ENCODE measurements at places on chromosomes 2 and 18.

DNA sequence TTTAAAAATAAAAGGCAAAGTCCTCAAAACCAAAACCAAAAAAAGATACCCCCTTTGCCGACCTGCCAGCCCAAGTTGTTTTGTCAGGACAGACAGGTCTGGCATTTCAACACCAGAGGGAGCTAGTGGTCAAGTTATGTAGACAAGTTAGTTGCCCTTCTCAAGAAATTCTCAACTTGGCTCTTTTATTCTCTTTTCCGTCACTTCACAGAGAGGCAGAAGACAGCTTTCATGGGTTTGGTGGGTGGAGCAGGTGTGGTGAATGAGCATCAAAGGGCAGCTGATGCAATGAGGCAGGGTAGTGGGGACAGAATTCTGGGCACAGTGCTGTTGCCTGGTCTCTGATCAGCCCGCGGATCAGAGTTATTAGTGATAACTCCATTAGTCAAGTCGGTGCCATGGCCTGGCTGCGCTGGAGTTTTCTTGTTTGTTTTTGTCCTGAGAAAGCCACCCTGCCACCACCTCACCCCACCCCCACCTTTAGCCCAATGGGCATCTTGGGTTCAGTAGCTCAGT, 303.7 kb upstream of the EPAS1 start:
- peak; percentile 74 for DNase-seq

GRCh38 chr2:71786291-71787107, 333.1 kb downstream of the DYSF start:
- DNase-seq, result no peak

- DNase-seq, result peak; percentile 76
Observed at GRCh38 chr18:36756242-36756641, 72.6 kb downstream of the TPGS2 start.

GRCh38 chr18:62841405-62841804, 126.1 kb downstream of the PHLPP1 start:
- DNase-seq, result no peak

GRCh38 chr2:18479947-18480369, 80.5 kb downstream of the RDH14 start:
- DNase-seq, result no peak

DNA sequence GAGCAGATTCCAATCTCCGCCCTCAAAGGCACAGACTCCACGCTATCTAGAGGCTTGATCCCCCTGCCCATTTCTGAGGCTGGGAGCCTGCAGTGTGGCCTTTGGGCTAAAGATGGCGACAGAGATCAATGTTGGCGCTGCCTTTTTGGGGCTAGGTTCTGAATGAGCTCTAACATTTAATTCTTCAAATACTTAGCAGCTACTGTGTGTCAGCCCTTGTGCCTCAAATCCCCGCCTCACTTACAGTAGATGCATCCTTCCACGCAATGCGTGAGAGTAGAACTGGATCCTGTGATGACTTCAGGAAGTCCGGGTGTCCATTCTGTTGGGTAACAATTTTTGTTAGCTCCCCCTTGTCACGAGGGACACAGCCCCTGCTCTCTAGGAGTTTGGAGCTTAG, 12.4 kb downstream of the IL1F10 start:
- peak; percentile 14 for DNase-seq

DNA sequence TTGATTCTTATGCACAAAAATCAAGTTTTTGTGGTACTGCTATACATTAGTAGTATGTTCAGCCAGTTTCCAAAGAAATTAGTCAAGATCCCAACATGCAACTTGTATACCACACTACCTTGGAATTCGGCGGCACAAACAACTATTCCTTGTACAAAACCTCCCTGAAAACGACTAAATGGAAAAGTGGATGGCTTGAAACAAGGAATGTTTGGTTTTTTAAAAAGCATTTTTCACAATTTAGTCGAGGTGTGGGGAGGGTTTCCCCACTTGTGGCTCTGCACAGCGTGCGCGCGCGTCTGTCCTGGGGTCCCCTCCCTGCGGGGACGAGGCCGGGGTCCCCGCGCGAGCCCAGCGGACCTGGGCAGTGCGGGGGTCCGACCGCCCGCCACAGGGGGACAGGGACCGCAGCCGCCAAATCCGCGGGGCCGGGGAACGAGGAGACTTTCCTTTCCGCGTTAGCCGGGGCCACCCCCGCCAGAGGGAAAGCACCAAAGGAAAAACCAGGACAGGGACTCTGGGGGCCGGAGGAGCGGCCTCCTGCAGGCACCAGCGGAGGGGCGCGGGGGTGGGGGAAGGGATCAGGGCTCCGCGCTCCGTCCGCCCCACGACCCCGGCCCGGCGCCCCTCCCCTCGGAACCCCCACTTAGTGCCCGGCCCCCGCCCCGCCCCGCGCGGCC, 534 bp upstream of the SOCS6 start:
- peak; percentile 35 for DNase-seq

DNA sequence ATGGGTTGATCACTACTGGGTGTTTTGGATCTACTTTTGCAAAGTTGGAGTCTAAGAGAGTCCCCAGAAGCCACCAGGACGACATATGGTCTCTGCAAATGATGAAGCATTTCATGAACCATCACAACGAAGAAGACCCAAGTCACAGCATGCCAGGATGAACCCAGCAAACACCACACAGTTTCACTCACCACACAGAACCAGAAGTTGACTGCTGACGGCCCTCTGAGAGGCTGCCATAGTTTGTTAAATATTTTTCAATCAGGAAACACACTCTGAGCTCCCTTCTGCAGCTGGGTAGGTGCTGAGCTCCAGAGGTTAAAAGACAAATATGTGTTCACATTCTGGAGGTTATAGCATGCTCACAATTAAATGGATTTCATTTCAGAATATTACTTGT, 271.4 kb downstream of the DCDC2C start:
- no peak for DNase-seq

- peak; percentile 16 for DNase-seq
Observed at GRCh38 chr2:107932979-107933378, 53.3 kb upstream of the SLC5A7 start.

- DNase-seq, result peak; percentile 39
Observed at GRCh38 chr18:55402731-55403405, 185.1 kb downstream of the TCF4 start.

- DNase-seq, result no peak
Observed at GRCh38 chr18:59909289-59910036, 9.7 kb downstream of the PMAIP1 start.

- peak; percentile 99 for DNase-seq
Observed at GRCh38 chr2:33069894-33070651, 123.3 kb downstream of the LTBP1 start.

- DNase-seq, result no peak
Observed at GRCh38 chr2:238870261-238870660, 22.4 kb downstream of the TWIST2 start.

DNA sequence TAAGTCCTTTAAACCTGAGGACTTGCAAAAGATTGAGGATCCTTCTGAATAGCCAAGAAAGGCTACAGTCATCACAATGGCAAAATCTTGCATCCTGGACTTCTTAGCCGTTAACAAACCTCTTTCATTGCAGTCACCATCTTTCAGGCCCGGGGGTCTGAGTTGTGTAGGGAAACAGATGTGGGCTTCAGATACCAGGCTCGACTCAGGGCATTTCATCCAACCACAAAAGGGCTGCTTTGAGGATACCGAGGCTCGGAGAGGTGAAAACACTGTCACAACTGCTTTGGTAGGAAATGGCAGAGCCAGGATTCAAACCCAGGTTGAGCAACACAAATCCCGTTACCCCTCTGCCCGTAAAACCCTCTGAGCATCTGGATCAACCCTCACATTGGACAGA, 147.4 kb downstream of the TFCP2L1 start:
- no peak for DNase-seq

DNA sequence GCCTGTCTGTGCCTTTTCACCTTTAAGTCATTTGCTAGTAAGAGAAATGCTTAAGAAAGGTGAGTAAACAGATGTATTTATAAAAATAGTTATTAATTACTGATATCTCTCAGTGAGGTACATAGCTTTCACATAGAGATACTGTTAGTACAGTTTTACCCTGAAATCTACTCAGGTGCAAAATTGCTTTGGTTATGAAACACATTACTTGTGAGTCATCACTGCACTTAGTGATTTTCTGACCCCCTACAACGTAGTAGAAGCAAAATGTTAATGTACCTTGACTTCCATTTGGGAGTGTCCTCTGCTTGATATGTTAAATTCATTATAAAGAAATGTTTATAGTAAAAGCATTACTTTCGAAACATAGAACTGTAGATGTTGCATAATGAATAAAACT, 6.5 kb downstream of the GLS start:
- no peak for DNase-seq

- peak; percentile 20 for DNase-seq
Observed at GRCh38 chr18:29123706-29124530, 947.0 kb upstream of the CDH2 start.

GRCh38 chr2:226794751-226795171, 4.9 kb downstream of the IRS1 start:
- DNase-seq, result peak; percentile 90

DNA sequence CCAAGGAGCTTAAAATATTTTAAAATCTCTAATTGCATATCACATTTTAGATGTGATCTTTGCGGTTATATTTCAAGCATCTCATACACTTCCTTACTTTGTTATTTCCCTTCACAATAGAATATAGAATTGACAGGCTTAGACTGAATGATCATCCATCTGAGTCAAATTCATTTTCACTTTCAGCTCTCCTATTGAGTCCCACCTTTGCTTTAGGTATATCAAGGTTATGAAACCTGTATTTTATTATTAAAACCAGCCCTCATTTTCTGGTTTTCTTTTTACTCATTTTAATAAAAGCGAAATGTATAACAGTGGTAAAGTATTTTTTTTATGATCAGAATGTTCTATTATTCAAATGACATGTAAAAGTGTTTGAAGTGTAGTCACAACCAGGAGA, 162.9 kb upstream of the KYNU start:
- DNase-seq, result no peak

GRCh38 chr18:23880931-23881617, 133.5 kb upstream of the TTC39C start:
- no peak for DNase-seq

DNA sequence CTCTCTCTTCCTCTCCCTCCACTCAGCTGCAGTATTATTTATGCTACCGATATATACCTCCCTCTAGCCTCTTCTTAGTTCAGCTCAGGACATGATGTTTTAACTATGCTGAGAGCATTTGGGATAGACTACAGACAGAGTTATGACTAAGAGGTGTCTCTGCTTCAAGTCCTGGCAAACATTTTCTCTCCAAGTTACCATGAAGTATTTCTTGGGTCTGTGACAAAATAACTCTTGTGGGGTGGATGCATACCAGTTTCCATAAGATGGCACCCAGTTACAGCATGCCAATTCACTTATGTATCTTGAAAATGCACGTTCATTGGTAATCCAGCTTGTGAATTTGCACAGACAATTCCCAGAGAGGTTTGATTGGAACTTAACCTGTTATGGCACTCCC, 737.6 kb downstream of the SLC4A3 start:
- DNase-seq, result no peak

GRCh38 chr2:45793305-45793962, 142.0 kb downstream of the PRKCE start:
- DNase-seq, result no peak

DNA sequence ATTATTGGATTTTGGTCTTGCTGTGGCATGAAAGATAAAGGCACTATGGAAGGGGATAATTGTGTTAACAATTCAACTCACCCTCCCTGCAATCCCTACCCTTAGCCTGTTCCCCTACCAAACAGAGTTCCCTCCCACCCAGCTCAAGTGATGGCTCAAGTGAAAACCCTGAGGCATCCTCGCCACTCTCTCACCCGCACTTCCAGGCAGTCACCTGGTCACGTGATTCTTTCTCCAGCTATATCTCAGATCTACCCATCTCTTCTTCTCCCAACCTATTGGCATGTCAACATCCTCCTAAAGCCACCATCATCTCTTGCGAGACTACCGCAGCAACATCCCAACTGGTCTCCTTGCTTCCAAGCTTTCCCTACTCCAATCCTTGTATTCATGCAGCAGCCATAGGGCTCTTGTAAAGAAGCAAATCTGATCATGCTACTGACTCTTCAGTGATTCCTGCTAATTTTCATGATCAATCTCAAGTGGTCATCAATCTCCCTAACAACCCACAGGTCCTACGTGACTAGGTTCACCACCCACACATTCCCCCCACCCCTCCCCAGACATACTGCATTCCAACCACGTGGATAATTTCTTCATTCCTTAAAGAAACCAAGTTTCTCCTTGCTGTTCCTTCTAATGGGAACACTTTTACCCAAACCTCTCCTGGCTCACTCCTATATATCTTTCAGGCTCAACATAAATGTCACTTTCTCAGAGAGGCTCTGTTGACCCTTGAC, 66.7 kb downstream of the MBD2 start:
- no peak for DNase-seq

GRCh38 chr18:26357960-26358359, 131.7 kb downstream of the TAF4B start:
- DNase-seq, result no peak

GRCh38 chr2:40037303-40037702, 258.2 kb upstream of the THUMPD2 start:
- no peak for DNase-seq

DNA sequence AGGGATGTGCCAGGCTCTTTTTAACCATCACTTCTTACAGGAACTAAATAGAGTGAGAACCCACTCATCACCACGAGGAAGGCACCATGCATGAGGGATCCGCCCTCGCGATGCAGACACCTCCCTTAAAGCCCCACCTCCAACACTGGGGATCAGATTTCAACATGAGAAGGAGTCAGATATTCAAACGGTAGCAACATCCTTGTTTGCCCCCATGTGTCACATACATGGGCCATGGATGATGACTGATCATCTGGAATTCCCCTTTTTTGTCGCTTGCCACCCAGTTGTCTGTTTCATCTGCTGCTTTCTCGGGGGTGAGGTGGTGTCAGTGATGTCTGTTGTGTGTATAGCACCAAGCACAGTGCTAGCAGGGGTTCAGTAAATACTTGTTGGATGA, 57.9 kb downstream of the NCK2 start:
- no peak for DNase-seq

DNA sequence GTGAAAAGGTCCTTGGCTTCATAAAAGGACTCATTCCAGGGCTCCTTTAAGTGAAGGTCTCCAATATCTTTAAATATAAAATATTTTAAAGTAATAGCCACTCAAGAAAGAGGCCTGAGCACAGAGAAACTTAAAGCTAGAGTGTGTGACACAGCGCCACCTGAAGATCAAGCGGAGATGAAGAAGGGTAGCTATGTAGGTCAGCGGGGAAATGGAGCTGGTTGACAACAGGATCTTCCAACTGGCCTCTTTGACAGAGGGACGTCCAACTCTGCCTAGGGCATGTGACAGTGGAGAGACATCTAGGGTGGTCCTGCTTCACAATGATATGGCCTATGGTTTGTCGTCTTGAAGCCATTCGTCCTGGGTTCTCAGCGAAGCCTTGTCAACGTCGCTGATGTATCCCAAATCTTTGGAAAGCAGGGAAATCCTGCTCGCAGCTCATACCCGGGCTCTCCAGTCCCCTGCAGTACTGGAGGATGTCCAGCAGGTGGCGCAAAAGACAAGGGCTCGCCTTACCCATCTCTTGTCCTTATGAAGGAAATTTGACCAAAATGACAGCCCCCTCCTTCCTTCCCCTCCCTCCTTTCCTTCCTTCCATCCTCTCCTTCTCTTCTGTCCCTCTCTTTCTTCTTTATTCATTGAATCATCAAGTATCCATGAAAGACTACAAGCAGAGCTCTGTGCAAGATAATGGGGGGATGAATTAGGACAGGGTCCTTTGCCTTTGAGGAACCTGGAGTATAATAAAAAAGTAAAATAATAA, 59.6 kb downstream of the LONRF2 start:
- DNase-seq, result peak; percentile 26

- peak; percentile 38 for DNase-seq
Observed at GRCh38 chr2:141554810-141555209, 576.0 kb downstream of the LRP1B start.
